Activated CD4-positive, alpha-beta T cell treated with anti-CD3 and anti-CD28 coated beads for 24 hours (primary cell): ENCODE measurements at places on chromosomes 4 and X.

DNA sequence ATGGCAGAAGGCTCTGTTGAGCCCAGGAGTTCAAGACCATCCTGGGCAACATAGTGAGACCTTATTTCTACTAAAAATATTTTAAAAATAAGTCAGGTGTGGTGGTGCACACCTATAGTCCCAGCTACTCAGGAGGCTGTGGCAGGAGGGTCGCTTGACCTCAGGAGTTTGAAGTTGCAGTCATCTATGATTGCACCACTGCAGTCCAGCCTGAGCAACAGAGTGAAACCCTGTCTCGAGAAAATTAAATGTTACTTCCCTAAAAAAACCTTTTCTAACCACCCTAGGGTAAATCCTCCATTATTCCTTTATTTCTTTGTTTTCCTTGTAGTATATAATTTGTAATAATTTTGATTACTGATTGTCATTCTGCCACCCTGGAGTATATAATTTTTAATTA is 7.9 kb downstream of the FAM200B start:
- no peak for DNase-seq

DNA sequence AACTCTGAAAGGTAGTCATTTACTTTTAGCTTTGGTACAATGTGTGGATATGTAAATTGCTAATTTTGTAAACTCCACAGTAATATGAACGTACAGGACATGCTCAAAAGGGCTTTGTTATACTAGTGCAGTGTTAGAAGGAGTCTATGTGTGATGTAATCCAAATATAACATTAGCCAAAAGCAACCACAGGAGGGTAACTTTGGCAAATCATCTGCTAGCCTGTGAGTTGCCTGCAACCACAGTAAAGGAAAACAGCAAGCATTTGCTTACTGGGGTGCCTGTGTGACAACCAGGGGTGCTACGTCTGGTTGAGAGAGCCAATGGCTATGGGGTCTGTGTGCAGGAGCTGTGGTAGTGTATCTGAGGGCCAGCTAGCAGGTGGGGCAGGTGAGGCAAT is 245.8 kb downstream of the ADAMTS3 start:
- no peak for DNase-seq

DNA sequence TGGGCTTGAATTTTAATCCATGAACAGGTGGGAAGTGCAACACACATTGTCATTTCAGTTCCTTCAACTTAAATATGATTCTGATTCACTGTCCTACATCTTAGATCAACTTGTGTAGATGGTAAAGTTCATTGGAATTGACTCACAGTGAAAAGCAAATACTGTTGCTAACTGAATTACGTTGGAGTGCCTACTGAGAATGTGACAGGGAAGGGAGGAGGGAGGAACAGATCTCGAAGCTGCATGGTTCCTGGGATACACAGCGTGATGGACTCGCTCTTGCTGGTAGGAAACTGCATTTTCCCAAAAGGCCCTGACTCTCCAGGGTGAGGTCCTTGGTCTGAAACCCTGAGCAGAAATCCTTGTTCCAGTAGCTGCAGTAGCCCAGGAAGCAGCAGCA is 284.2 kb downstream of the USP46 start:
- no peak for DNase-seq

DNA sequence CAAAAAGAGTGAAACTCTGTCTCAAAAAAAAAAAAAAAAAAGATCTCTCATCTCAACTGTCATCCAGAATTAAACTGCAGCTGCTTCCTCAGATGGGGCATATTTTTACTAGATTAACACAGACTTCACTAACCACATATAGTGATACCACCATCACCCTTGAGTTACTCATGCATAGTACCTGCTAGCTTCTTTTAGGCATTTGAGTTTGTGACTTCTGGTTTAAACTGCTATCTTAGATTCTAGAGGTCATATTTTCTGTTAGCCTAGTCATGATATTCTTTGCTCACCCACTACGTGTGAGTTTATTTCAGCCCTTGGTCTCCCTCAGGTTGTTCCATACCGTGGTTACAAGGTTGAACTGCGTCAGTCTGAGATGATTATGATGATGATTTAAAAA is 154.9 kb upstream of the BMP3 start:
- DNase-seq = no peak

DNA sequence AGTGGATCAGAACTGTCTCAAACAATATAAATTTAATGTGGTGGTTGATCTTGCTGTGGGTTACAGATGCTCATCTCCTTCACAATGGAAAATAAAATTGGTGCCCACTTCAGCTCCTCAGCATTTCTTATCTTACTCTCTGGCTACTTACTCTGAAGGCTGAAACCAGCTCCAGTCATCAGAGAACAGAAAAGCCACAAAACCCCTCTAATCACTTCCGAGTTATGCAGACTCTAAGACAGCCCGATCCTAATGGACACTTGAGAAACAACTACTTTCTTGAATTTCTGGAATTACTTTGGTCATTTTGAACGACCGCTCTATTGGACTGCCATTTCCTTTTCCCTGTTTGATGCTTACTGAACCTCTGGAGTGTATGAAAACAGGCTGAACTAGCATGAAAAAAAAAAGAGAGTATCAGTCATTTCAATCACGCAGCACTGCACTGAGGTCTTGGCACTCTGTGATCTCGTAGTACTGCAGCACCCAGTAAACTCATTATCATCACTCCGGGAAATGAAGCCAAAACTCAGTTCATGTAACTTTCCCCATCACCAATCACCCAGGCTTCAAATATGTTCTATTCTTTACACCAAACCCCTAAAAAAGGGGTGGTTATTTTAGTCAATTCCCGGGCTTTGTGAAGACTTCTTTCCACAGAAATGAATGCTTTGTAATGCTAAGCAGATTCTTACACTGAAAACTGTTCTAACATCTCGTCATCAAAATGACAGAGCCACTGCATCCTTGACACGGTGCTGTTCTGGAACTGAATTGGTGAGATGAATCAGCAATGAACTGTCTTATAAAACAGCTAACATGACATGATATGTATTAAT is 54.5 kb downstream of the TSPAN5 start:
- DNase-seq = no peak

- DNase-seq = no peak
Measured at GRCh38 chr4:96736352-96736889, 896.5 kb downstream of the PDHA2 start.

- no peak for DNase-seq
Measured at GRCh38 chrX:3244203-3244743, 102.2 kb downstream of the MXRA5 start.

- DNase-seq = no peak
Measured at GRCh38 chrX:2500091-2500802, 529 bp downstream of the DHRSX start.

DNA sequence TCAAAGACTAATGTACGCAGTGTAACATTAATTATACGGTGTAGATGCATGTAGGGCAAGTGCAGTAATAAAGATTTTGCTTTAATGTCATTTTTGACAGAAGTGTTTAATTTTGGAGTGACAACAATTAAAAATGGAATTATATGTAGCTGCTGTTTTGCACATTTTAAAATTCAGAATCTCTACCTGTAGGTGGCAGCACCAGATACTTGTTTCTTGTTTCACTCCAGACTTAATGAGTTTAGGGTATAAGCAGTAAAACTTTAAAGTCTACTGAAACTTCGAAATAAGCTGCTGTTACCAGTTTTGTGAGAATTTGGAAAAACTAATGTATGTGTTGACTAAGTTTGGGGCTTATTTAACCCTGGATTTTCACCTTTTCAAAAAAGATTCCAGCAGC is 144.9 kb downstream of the POLA1 start:
- no peak for DNase-seq

- DNase-seq = no peak
Measured at GRCh38 chr4:23337292-23337691, 552.6 kb downstream of the PPARGC1A start.

DNA sequence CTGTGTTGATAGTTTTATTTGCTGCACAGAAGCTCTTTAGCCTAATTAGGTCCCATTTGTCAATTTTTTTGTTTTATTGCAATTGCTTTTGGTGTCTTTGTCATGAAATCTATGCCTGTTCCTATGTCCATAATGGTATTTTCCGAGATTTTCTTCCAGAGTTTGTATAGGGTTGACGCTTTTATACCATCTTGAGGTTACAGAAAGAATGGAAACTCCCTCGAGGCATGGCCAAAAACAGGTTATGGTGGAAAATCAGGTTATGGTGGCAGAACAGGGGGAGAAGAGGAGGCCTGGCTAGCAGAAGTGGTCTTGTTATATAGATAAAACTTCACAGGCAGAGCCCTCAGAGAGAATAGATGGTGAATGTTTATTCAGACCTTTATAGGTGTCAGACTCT is 21.6 kb downstream of the OPHN1 start:
- DNase-seq = no peak

- no peak for DNase-seq
Measured at GRCh38 chr4:155603360-155603891, 63.2 kb upstream of the GUCY1A1 start.

- DNase-seq = no peak
Measured at GRCh38 chr4:53189011-53189410, 176.8 kb downstream of the SCFD2 start.
